ENCODE measurements at places on chromosomes 13 and 19.

GRCh38 chr13:75316427-75316826 lies 165.5 kb downstream of the TBC1D4 start:
- no peak for DNase-seq

GRCh38 chr13:29140277-29140676 lies 320.1 kb downstream of the MTUS2 start:
- DNase-seq, result no peak

DNA sequence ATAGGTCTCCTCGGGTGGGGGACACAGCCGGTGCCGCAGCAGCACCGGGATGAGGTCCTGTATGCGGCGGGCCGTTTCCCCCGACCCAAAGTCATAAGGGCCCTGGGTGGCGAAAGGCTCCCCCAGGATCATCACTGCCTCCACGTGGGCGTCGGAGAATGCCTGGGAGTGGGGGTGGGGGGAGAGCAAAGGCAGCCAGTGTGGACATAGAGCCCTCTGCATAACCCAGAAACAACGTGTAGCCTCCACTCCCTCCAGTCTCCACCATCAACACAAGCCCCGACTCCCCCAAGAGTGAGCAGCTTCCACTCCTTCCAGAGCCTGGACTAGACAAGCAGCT lies 1.7 kb upstream of the NUMBL start:
- DNase-seq, result no peak

DNA sequence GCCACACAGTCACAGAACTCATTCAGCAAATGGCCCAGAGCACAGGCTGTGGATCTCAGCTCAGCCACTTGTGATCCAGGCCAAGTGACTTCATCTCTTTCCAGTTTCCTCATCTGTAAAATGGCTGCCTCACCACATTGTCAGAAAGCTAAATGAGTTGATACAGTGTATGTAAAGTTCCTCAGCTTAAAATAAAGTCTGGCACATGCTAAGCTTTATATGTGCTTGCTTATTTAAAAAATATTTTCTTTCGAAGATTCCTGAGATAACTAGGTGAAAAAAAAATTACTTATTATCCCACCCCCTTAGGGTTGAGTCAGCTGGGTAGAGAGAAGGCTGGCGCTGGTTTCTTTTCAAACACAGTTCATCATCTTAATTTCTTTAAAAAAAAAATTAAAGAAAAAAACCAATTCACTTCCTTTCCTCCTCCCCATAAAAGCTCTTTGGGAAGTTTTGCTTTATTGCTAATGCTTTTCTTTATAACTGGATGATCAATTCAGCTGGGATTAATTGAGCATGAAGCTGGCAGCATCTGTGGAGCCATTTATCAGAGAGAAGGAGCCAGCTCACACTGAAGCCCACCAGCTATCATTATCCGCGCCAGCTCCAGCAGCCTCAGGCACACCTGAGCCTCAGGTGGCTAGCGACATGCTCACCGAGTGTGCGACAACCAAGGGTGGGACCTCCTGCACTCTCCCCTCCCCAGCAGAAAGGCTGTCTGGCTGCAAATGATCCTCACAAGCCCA lies 354.9 kb downstream of the FOXO1 start:
- no peak for DNase-seq

- no peak for DNase-seq
Observed at GRCh38 chr13:32911506-32911905, 104.7 kb upstream of the KL start.

DNA sequence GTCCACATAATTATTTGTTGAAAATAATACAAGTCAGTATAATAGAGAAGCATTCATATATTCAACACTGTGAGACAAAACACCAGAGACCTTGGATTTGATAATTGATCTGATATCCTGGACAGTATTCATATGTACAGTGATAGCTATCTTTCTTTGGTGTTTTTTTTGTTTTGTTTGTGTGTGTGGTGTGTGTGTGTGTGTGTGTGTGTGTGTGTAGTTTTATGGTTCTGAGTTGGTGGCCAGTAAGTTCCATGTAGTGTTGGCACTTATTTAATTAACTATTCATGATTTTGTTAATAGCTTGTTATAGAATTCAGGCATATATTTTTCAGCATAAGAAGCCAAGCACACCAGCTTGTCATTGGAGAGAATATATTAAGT lies 1.6 kb upstream of the ANGPTL6 start:
- DNase-seq, result no peak

DNA sequence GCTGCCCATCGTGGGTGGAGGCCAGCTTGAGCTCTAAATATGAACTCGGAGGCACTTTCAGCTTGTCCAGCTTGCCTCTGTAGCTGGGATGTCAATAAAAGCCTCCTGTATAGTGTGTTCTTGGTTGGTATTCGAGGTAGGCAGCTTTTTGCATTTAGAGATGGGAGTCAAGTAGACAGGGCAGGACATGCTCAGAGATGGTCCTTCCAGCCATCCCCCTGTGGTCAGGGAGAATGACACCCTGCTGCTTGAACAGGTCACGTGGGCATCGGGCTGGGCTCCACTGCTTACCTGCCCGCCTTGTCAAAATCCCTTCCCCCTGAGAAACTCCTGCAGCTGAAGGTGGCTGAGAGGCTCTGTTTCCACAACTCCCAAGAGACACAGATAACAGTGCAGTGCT lies 302.5 kb downstream of the ZNF536 start:
- no peak for DNase-seq

DNA sequence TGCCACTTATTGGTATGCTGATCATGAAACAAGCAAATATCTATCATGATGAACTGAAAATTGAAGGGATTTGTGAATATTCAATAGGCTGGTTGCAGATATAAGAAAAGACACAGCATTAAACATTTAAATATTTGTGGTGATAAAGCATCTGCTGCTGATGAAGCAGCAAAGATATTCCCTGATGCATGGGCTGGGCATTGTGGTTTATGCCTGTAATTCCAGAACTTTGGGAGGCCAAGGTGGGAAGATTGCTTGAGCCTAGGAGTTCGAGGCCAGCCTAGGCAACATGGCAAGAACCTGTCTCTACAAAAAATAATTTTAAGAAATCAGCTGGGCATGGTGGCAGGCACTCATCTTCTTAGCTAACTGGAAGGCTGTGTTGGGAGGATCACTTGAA lies 54.5 kb downstream of the GPR180 start:
- DNase-seq, result no peak

DNA sequence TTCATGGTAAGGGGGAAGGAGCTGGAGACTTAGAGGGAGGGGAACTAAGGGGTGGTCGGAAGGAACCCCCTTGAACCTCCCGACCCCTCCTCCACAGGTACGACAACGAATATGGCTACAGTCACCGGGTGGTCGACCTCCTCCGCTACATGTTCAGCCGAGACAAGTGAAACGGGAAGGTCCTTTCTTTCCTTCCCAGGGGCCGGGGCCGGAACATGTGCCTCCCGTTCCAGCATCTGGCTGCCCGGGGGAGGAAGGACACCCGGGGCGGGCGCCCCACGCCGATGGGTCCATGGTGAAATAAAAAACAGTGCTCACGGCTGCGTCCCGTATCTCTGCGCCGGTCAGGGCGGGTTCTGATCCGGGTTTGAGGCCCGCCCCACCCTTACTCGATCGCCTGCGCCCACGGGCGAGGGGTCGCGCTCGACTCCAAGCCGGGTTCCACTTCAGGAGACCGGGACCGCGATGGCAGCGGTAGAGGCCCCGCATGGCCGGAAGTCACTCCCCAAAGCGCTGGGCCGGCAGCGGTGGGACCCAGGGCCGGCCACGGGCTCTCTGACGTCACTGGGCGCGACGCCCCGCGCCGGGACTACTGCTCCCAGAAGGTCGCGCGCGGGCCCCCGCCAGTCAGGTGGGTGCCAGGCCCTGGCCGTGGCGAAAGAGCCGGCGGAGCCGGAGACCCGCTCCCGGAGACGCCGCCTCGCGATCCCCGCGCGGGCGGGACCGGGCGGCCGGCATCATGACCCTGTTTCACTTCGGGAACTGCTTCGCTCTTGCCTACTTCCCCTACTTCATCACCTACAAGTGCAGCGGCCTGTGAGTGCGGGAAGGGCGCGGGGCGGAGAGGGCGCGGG lies at the start of gene TMEM147:
Gene TMEM147 (plus strand): TSS at position 626 of the 854 bp plus-strand sequence. CDS start 114 bp downstream, at position 740.
- DNase-seq, result peak; percentile 73

- no peak for DNase-seq
Observed at GRCh38 chr13:21911646-21912298, 240.9 kb downstream of the FGF9 start.

- DNase-seq, result no peak
Observed at GRCh38 chr13:85771856-85772255, 27.4 kb downstream of the SLITRK6 start.

GRCh38 chr19:45146741-45147205 lies 14.0 kb downstream of the NKPD1 start:
- DNase-seq, result no peak

DNA sequence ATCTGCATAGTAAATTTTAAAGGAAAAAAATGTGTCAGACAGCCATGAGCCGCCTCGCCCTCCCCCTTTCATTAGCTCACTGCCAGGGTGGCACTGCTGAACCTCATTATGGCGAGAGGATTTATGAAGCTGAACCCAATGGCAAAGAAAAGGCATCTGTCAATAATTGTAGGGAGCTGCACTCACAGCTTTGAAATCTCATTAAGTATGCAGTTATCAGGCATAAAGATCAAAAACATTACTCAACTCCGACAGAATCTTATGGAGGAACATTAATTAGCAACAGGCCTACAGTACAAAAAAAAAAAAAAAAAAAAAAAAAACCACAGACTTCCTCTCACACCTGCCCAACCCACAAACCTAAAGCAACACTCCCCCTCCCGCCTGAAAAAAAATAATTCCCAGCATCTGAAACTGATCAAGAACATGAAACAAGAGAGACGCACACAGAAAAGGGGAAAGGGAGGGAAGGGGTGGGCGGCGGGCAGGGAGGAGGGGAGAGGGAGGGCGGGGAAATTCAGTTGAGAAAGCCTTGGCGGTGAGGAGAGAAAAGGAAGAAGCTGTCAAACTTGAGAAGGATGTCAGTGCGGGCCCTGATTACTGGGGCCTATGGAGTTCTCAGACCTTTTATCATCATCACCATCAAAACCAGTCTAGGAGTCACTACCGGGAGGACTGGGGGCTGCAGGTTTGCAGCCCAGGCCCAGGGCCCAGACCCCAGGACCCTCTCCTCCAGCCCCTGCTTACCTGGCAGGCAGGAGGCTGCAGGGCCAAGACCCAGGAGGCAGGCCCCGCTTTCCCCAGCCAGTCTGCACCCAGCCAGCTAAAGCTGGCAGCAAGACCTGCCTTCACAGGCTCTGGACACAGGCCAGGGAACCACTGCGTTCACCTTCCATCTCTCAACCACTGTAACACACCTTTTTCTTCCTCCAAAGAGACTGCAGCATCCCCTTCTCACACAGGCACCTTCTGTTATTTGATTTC lies 8.9 kb downstream of the TSHZ3 start:
- DNase-seq, result no peak

GRCh38 chr13:45847554-45848224 lies 3.9 kb downstream of the SIAH3 start:
- peak; percentile 43 for DNase-seq

DNA sequence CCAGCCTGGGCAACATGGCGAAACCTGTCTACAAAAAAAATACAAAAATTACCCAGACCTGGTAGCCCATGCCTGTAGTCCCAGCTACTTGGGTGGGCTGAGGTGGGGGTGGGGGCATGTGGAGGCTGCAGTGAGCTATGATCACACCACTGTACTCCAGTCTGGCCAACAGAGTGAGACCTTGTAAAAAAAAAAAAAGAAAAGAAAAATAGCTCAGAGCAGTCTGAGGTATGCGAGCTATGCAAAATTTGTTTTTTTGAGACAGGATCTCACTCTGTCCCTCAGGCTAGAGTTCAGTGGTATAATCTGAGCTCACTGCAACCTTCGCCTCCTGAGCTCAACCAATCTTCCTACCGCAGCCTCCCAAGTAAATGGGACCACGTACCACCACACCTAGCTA lies 7.1 kb upstream of the TOMM40 start:
- no peak for DNase-seq

DNA sequence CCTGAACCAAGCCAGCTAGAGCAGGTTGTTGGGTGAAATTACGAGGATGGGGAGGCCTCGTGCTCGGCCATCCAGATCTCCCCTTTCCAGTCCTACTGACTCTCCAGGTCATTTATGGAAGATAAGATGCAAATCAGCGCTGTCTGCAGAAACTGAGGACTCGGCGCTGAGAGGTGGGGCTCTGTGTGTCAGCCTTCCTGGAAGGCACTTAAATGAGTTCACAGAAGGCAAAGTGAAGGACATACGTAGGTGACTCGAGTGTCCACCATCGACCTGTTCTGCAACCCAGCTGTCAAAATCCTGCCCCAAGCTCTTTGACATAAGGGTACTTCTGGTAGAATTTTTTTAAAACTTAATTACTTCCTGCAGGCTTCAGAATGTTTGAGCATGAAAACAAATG lies 86.4 kb downstream of the RAB20 start:
- no peak for DNase-seq

GRCh38 chr13:74280093-74280794 lies 146.0 kb upstream of the KLF12 start:
- DNase-seq, result no peak

DNA sequence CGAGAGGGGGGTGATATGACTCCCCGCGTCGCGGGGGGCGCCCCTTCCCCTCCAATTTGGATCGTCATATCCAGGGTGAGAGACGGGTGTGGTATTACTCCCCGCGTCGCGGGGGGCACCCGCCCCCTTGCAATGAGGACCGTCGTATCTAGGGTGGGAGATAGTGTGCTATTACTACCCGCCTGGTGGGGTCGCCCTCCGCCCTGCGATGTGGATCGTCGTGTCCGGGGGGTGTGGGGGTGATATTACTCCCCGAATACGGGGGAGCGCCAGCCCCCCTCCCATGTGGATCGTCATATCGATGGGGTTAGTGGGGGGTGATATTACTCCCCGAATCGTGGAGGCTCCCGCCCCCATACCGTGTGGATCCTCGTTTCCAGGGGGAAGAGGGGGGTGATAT lies 29.2 kb upstream of the RGCC start:
- DNase-seq, result no peak

DNA sequence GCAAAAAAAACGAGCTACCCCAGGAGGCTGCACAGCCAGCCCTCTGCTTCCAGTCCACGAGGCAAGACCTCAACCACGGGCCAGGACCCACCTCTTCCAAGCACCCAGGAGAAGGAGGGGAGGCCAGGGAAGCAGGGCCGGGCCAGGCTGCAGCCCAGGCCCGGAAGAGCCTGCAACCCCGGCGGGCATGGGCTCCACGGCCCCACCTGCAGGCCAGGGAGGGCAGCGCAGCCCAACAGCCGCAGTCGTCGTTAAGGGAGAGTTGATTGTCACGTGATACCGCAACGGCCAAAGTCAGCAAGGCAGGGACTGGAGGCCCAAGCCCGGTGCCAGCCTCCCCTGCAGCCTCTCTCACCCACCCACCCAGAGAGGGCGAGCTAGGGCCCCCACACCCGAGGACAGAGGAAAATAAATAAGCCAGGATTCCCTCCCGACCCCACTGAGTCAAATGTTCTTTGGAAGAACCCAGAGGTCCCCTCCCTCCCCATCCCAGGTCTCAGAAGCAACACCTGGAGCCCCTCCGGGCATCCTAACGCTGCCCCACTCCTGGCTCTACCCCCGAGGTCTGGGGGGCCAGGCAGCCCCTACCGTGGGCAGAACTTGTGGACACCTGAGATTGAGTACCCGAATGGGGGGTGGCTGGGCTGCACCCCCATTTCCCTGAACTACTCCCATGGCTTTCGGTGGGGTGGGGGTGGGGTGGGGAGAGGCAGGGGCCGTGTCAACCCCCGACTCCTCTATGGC lies 5.2 kb upstream of the REXO1 start:
- DNase-seq, result peak; percentile 44

GRCh38 chr19:28288572-28289264 lies 924.2 kb downstream of the UQCRFS1 start:
- DNase-seq, result no peak

- DNase-seq, result no peak
Observed at GRCh38 chr19:49387936-49388372, at the start of gene KASH5. KASH5 (plus strand) TSS chr19:49388249; CDS start chr19:49390884, 2,635 bp downstream.

- DNase-seq, result no peak
Observed at GRCh38 chr19:2341982-2342381, 13.5 kb downstream of the SPPL2B start.

- no peak for DNase-seq
Observed at GRCh38 chr13:109700176-109700575, 86.2 kb downstream of the IRS2 start.
